ENCODE measurements at places on chromosomes 16 and 17.

DNA sequence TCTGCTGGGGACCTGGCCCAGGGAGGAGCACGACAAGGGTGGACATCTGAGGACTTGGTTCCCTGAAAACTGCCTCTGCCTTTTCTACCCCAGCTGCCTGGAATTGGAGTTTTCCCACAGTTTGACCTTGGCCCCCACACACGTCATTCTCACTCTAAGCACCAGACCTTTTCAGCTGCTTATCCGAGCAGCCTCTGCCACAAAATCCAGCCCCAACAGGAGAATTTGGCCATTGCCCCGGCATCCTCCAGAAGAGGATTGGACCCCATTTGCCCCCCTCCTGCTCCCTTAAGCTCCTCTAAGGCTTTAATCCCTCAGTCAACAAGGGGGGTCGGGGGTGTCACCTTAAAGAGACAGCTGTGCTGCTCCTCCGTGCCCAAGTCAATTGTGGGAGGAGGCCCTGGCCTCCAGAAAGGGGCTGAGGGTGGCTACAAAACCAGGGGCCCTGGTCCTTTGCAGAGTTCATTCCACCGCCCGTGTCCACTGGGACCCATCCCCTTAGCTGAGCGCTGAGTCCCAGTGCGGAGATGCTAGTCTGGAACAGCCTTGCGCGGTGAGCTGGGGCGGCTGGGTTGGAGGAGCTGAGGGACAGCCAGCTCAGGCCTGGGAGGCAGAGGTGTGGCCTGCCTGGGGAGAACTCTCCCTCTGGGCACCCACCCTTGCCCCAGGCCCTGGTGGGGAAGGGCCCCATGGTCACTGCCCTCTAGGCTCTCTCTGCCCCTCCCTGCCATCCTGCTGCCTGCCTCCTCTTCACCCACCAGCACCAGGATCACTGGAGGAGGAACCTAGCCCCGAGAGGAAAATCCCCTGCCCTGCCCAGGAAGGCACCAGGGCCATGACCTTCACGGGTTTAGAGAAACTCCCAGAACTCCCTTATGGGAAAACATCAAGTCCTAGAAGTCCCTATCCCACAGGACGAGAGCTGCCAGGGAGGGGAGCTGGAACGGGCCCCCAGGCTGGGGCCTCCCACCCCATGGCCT, 18.8 kb downstream of the TTYH2 start:
- no peak for DNase-seq

DNA sequence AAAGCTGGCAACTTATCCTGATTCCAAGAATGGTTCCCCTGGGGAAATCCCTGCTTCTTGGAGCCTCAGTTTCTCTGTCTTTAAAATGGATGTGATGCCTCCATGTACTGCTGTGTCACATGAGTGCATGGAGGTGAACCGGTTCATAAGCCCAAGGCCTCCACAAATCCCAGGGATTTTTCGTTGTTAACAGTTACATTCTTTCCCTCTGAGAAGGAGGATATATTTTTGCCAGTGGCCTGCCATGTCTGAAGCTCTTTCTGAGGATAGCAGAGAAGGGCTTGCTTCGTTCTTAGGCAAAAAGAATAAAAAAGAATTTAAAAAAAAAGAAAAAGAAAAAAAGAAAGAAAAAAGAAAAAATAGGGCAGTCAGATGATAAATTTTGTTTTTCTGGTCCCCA, 52.2 kb upstream of the CIBAR2 start:
- DNase-seq = no peak

- no peak for DNase-seq
Observed at GRCh38 chr17:31136319-31136718, 41.5 kb downstream of the NF1 start.

DNA sequence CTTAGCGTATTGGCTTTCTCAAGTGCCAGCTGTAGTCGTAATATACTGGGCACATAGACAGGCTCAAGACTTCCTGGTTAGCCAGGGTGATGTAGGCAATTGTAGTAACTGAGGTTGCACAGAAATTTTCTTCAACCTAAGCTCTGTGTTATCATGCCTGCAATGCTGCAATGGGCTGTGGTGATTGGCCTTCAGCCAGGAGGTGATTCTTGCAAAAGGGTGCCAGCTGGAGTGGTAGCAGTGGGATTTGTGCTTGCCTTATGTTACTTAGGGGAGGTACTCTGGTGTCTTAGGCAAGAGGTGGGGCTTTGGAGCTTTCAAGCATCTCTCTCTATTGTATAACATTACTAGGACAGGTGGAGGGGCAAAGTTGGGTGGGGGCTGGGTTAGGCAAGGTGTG, 495.1 kb downstream of the CDH11 start:
- no peak for DNase-seq

DNA sequence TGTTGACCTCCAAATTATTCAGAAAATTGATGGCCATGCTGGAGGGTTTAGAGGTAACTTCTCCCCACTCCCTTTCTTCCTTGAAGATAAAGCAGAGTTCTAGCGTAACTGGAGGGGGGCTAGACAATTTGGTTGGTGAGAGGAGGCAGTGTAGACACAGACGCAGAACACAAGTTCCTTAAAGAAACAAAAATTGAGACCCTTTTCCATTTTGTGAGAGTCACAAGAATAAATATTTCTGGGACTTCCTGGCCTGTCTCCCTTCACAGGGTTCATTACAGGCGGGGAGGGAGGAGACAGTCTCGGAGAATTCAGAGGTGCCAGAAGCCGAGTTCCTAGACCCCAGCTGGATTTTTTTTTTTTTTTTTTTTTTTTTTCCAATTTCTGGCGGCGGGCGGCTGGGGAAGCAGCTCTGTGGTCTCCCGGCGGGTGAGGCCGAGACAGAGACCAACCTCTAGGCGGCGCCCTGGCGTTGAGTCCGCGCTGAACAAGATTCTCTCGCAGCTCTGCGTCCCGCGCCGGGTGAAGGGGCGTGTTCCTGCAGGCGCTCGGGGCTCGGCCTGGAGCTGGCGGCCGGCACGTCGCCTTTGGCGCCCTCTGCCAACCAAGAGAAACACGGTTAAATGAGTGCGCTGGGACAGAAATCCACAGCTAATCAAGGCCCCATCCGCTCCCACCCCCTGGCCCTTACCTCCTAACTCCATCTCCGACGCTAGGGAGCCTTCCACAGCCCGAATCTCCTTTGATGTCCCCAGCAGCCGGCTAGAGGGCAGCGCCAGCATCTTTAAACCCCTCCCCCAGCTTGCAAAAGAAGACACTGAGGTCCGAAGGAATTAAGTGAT, 10.2 kb upstream of the HOXB9 start:
- DNase-seq = no peak

- DNase-seq = peak; percentile 63
Observed at GRCh38 chr16:66549284-66550131, at the start of gene TK2. TSS of gene TK2 (minus strand) at chr16:66550122. CDS start at chr16:66550061, 61 bp downstream.

GRCh38 chr17:34154961-34155730, 99.9 kb upstream of the CCL2 start:
- no peak for DNase-seq

DNA sequence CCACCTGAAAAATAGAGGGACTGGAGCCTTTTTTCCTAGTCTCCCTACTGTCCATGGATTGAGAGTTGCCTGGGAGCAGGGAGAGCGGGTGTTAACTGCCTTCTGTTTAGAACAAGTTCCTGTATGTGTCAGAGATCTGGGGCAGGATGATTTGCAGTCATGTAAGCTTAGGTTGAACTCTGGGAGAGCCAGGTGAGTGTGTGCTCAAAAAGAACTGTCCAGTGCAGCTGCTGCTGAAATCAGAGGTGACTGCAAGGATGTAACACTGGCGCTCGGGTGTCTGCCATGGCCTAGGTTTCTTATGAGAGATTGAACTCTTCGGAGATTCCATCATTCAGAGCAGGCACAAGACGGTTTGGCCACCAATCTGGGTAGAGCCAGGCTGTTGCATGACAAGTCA, 432.5 kb downstream of the CDH13 start:
- no peak for DNase-seq

DNA sequence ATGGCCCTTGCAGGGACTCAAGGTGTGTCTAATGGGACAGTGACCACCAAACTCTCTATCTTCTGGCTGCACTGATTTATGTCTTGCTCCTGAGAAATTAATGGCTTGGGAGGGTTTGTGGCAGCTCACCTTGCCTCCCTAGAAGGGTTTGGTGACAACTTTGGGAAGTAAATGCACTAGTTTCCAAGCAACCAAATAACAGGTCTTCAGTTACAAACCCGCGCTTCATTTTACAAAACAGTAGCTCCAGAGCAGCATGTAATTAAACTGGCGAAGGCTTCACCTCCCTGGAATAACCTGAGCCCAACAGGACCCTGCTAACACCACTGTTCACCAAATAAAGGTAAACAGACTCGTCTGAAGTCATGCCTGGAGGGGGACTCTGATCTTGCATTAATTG, 318.3 kb downstream of the SLC39A11 start:
- peak; percentile 47 for DNase-seq

- no peak for DNase-seq
Observed at GRCh38 chr17:65618516-65618915, 57.1 kb upstream of the AXIN2 start.

- DNase-seq = no peak
Observed at GRCh38 chr16:3878610-3879009, 1.9 kb downstream of the CREBBP start.

- no peak for DNase-seq
Observed at GRCh38 chr17:49157784-49158183, 25.2 kb downstream of the B4GALNT2 start.

DNA sequence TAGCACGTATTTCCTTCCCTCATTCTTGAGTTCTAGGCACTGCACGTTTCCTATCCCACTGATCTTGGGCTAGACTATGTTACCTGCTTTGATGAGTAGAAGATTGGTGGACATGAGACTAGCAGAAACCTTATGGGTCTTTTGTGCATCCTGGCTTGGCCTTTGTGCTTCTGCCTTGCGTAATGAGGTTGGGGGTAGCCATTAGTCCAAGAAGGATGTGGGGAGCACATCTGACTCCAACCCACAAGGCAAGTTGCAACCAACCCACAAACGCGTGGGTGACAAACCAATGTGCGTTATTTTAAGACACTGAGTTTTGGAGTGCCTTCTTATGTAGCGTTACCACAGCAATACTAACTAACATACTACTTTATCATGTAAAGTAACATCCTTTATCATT, 180.4 kb upstream of the IRX5 start:
- DNase-seq = no peak

DNA sequence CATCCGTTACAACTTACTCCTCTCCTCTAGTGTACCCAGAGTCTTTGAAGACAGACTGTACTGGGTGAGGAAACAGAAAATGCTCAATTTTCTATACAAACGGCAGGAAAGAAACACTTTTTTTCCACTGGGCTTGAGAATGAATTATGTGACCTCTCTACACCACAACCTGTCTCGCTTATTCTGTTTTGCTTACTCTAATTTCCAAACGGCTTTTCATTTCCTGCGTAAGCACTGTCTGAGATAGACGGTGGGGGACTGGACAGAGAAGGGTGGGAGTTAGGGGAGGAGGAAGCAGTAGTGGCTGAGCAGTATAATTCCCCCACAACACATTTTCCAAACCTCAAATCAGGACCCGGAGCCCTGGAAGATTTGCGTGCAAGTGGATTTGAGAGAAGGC, 191.4 kb upstream of the SDK2 start:
- no peak for DNase-seq

GRCh38 chr16:47523342-47524006, 62.3 kb downstream of the PHKB start:
- DNase-seq = no peak

GRCh38 chr17:3724378-3725077, 825 bp downstream of the HASPIN start:
- no peak for DNase-seq

GRCh38 chr17:27600471-27600870, 30.5 kb upstream of the LGALS9 start:
- no peak for DNase-seq

DNA sequence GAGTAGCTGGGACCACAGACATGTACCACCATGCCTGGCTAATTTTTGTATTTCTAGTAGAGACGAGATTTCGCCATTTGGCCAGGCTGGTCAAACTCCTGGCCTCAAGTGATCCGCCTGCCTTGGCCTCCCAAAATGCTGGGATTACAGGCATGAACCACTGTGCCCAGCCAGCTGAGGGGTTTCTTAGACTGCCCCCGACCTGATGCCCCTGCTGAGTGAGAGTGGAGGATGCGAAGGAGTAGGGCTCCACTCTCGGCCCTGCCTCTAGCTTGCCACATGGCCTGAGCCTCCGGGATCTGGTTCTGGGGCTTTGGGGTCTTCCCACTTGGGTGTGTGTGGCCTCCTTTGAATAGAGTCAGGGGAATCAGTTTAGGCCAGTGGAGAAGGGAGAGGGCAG, 11.0 kb downstream of the GPR179 start:
- DNase-seq = no peak

DNA sequence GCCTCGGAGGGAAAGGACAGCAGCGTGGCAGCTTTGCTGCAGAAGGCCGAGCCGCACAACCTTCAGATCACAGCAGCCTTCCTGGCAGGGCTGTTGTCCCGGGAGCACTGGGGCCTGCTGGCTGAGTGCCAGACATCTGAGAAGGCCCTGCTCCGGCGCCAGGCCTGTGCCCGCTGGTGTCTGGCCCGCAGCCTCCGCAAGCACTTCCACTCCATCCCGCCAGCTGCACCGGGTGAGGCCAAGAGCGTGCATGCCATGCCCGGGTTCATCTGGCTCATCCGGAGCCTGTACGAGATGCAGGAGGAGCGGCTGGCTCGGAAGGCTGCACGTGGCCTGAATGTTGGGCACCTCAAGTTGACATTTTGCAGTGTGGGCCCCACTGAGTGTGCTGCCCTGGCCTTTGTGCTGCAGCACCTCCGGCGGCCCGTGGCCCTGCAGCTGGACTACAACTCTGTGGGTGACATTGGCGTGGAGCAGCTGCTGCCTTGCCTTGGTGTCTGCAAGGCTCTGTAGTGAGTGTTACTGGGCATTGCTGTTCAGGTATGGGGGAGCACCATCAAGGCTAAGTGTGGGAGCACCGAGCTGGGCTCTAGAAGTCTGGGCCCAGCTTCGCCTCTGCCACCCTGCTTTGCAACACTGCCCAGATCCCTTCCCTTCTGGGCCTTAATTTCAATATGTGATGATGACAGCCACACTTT, 18.6 kb downstream of the NOD2 start:
- no peak for DNase-seq

- DNase-seq = no peak
Observed at GRCh38 chr17:69593716-69594115, 179.2 kb downstream of the MAP2K6 start.

- DNase-seq = no peak
Observed at GRCh38 chr16:27238016-27238587, 30.5 kb downstream of the NSMCE1 start.

GRCh38 chr16:4535627-4536108, 2.9 kb downstream of the CDIP1 start:
- no peak for DNase-seq

DNA sequence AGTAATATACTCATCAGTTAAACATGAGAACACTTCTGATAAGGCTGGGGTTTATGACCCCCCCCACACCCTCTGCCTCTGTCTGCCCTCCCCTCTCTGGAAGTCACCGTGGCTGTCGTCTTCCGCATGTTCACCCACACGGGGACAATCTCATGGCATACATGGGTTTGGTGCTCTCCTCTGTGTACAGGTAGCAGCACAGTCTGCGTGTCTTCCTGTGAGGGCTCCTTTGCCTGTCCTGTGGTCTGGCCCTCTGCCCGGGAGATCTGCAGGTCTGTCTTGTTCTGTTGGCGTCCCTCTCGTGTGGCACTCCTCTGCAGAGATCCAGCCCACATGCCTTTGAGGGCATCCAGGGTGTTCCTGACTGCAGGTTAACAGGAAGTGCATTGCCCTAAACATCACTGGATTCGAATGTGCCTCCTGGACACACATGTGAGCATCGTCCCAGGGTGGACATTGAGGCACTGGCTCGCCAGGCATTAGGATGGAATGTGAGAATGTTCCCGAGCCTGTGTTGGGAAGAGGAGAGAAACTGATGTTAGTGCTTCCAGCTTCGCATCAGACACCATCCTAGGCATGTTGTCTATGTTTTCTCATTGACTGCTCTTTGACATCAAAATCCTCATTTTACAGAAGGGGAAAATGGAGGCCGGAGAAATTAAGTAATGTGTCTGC, 54.5 kb downstream of the NKD1 start:
- no peak for DNase-seq

- no peak for DNase-seq
Observed at GRCh38 chr17:27756467-27757371, 43.6 kb downstream of the NOS2 start.

Data from right renal cortex interstitium (tissue), 3 donors.